GM23338 (cell line): ENCODE measurements at places on chromosomes 5 and 9.

- no peak for DNase-seq
These were observed 52.2 kb upstream of the CKMT2 start for GRCh38 chr5:81180780-81181460.

DNA sequence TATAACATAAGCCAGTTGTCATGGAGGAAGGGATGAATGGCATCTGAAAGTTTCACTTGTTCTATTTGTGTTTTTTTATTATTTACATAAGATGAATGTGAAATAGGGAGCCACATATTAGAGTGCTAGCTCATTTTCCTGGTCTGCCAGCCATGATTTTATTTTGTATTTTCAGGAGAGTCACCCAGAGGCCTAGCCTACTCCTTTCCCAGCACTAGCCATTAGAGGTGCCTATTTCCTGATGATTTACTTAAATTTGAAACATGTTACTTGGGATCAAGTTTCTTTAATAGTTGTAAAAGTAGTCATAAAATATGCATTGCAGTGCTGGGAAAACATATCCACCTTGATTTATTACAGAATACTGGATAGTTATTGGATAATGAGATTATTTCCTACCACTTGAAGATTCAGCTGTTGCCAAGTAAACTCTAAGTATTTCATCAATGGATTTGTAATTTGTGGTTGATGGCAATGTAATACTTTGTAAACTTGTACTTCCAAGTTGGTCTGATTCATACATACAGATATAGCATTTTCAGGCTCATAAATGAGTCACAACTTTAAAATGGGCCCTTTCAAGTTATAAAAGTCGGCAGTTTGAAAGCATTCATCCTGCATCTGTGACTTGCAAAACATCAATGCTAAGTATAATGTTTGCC is 50.8 kb downstream of the KCNN2 start:
- DNase-seq = no peak

DNA sequence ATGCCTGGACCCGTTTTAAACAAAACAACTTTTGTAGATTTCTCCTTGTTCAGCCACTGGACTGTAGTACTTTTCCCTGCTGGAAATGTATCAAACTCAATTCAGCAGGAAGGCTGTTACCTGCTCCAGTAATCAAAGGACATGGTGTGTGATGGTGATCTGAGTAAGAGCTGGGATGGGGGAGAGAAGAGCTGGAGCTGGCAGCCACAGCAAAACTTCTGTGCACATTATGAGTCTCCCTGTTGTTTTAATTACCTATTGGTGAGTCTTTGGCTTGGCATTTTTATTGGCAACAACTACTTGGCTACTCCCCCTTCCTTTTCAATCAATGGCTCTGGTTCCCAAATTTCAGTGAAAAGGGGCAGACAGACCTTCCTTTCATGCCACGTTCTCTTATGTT is 9.7 kb downstream of the NREP start:
- no peak for DNase-seq

DNA sequence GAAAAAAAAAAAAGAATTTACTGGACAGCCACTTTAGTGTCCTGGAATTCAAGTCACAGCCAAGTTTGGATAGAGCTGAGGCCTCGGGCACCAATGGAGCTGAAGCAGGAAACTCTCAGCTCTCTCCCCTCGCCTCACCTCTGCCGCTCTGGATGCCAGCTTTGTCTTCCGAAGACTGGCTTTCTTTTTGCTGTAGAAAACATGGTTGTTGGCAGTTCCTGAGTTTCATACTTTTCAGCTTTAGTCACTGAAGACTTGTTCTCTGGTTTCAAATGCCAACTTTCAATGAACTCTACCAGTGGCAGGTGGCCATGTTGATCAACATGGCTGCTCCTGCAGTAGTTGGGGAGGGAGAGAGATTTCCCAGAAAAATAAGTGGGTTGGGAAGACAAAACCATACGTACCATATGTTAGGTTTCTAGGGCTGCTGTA is 142.2 kb downstream of the SNX18 start:
- DNase-seq = no peak

DNA sequence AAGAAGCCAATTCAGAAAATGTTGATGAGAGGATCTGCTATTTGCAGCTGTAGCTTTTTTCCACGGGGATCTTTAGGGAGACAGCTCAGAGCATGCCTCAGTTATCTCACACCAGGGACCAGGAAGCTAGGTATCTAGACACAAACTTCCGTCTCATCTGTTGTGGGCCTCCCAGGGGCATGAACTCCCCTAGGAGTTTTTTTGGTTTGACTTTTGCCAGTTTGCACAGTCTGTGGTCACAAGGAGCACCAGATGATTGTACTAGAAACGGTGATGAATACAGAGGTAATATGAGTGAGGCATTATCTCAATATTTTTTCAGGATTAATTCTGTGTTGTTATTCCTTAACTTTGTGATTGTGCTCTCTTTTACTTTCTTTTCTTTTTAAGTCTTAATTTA is 533.2 kb upstream of the SEMA6A start:
- DNase-seq = no peak

DNA sequence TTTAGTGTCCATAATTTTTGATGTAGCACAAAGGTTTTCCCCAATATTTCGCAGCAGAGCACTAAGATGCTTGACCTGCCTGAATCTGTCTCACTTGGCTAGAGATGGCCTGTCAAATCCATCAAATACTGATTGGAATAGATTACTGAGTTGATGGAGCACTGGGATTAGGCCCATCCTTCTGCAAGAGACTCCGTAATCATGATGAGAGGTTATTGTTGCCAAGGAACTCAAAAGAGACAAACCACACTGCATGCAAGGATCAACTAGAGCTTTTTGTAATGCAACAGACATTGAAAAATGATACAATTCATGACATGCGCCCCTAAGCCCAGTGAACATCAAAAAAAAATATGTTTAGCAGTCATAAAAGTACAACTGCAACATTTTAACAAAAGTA is 585.3 kb upstream of the GRAMD2B start:
- no peak for DNase-seq
